IPS DF 6.9 (cell line): ENCODE measurements at places on chromosomes 7 and 10.

DNA sequence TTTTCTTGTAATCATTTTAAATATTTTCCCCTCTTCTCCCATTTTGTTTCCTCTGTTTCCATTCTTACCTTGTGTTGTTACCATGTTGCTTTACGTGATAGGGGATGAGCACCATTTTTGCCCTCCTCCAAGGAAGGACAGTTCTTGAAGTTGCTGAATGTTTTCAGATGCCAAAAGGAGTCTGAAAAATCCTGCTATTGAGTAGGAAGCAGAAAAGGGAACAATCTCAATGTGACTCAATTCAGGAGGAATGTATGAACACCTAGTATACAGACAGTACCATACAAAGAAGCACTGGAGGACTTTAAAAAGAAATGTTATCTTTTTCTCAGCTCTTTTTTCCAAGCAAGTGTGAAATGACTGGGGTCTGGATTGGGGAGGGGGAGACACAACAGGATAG is 5.1 kb upstream of the NAMPT start:
- no peak overlapping the region for H3K27ac ChIP-seq
- no peak overlapping the region for H3K4me3 ChIP-seq
- H3K27me3 ChIP-seq, result no peaks in the 10 kb centered on the region
- H3K4me1 ChIP-seq, result no peaks in the 10 kb centered on the region
- H3K36me3 ChIP-seq, result no peaks in the 10 kb centered on the region

DNA sequence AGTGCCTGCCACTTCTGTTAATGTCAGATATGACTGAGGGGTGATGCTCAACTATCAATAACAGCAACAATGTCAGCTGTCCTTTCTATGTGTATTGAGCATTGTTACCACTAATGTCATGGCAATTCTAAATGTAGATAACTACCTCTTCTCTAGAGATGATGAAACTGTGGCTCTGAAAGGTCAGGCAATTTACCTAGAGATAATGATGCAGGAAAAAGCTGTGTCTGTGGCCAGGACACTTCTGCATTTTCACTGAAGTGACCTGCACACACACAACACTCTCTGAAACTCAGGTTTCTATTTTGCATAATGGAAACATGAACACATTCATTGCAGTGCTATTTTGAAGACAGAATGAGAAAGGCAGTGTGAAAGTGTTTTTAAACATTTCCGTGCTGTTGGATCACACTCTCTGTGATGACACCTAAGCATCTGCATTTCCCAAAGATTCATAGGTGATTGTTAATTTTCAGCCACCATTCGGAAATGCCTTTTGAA is 148.2 kb downstream of the KCND2 start:
- no peak overlapping the region for H3K4me3 ChIP-seq
- no peak overlapping the region for H3K27ac ChIP-seq
- no peaks in the 10 kb centered on the region for H3K27me3 ChIP-seq
- peaks cover 1% of the 10 kb centered on the region; the same call in 1 of the 2 replicates for H3K4me1 ChIP-seq

DNA sequence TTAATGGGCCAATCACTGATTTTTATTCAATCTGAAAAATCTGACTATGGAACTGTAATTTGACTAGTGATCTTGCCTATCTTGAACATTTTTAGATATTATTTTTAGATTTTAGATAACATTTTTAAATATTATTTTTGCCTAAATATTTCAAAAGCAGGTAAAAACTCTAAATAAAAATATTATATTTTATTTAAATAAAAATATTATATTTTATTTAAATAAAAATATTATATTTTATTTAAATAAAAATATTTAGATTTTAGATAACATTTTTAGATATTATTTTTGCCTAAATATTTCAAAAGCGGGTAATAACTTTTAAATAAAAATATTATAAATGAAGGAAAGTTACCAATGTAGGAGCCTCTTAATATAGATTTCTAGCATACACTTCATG is 187.8 kb downstream of the PHF14 start:
- no peaks in the 10 kb centered on the region for H3K36me3 ChIP-seq
- H3K4me1 ChIP-seq, result no peaks in the 10 kb centered on the region
- no peak overlapping the region for H3K27ac ChIP-seq
- no peak overlapping the region for H3K4me3 ChIP-seq
- DNase-seq, result no peak

DNA sequence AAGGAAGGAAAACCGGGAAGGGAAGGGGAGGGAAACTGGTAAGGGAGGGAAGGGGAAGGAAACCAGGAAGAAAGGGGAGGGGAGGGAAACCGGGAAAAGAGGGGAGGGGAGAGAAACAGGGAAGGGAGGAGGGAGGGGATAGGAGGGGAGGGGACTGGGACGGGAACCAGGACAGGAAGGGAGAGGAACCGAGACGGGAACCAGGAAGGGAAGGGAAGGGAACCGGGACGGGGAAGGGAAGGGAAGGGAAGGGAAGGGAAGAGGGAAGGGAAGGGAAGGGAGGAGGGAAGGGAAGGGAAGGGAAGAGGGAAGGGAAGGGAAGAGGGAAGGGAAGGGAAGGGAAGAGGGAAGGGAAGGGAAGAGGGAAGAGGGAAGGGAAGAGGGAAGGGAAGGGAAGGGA is 13.6 kb downstream of the C10orf67 start:
- no peak for DNase-seq
- H3K4me3 ChIP-seq, result no peak overlapping the region
- H3K27me3 ChIP-seq, result no peaks in the 10 kb centered on the region
- no peaks in the 10 kb centered on the region for H3K4me1 ChIP-seq
- H3K27ac ChIP-seq, result no peak overlapping the region

DNA sequence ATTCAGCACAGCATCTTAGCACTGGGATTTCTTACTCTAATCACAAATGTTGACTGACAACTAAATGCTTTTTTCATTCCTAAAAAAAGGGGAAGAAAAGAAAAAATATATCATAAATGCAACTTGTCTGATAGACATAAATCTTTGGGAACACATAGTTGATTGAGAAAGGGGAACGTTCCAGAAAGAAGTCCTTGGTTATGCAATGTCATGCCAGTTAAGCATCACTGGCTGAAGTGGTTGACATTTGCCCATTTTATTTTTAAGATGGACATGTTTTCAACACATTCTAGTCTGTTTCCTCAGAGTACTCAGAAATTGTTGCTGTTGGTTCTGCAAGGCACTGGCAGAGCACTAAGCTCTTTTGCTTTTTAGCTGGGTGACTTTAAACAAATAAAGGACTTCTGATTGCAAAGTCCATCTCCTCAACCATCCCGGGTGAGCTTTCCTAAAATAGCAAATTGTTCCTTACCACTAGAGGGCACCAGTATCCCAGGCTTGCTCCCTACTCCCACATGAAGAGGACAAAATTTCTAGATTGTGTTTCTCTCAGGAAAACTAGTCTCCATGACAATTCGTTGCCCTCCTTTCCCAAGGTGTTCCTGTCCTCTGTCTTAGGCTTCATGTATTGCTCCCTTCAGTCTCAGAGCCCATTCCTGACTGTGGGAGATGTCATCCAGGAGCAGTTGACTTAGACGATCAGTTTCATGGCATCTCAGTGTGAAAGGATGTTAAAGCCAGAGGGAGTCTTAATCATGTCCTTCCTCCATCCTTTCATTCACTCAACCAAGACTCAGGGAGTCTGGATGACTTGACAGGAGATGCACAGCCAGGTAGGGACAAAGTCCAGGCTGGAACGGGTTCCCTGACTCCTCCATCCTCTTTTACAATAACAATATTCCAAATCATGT is 23.9 kb downstream of the OPALIN start:
- H3K27ac ChIP-seq, result no peak overlapping the region
- DNase-seq, result no peak
- H3K27me3 ChIP-seq, result no peaks in the 10 kb centered on the region

DNA sequence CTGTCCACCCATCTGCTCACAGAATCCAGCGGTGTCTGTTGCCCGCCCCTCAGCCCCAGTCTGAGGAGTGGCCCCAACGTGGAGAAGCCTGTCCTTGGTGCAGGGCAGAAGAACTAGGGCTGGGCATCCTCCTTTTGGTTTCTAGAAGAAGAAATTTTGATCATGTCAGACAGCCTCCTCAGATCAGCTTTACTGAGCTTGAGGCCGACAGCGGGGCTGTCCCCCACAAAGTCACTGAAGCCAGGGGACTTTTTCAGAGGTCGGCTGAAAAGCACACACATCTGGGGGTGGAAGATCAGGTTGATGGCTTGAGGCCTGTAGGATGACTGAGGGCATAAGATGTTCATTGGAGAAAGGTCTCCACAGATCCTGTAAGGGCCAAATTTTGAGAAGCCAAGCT is 767.9 kb downstream of the GRID1 start:
- DNase-seq, result no peak
- H3K4me3 ChIP-seq, result no peak overlapping the region
- no peaks in the 10 kb centered on the region for H3K4me1 ChIP-seq

GRCh38 chr7:531777-532176 is 12.1 kb upstream of the PDGFA start:
- DNase-seq, result no peak
- H3K4me3 ChIP-seq, result no peak overlapping the region
- no peaks in the 10 kb centered on the region for H3K36me3 ChIP-seq
- H3K4me1 ChIP-seq, result no peaks in the 10 kb centered on the region
- H3K27ac ChIP-seq, result no peak overlapping the region

GRCh38 chr7:155621418-155621980 is 23.0 kb upstream of the RBM33 start:
- no peaks in the 10 kb centered on the region for H3K27me3 ChIP-seq
- no peaks in the 10 kb centered on the region for H3K36me3 ChIP-seq
- H3K27ac ChIP-seq, result no peak overlapping the region

DNA sequence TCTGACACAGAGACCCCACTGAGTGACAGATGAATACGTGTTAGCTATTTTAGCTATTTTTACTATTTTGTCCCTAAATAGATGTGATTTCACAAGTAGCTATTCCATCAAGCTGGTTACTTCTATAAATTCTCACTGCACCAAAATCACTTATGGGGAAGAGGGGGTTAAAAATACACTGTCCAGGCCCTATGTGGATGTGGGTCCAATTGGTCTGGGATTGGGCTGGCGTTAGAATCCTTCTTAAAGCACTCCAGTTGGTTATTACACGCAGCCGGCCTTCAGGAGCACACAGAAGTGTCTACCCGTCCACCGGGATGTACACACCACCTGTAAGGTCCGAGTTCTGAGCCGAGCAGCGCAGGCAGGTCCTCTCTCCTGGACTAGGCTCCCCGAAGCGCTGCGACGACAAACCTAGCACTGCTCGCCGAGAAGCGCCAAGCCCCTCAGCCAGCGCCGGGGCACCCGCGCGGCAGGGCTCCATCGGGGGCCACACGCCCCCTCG is 222.3 kb upstream of the MKLN1 start:
- H3K27me3 ChIP-seq, result no peaks in the 10 kb centered on the region
- H3K4me3 ChIP-seq, result peak overlapping the region; percentile 42; the same call in 1 of the 2 replicates
- no peak overlapping the region for H3K27ac ChIP-seq
- no peaks in the 10 kb centered on the region for H3K36me3 ChIP-seq

- H3K27me3 ChIP-seq, result no peaks in the 10 kb centered on the region
- no peaks in the 10 kb centered on the region for H3K36me3 ChIP-seq
- no peak overlapping the region for H3K27ac ChIP-seq
- H3K4me3 ChIP-seq, result no peak overlapping the region
- no peaks in the 10 kb centered on the region for H3K4me1 ChIP-seq
Observed at GRCh38 chr7:137421366-137421765, 77.8 kb upstream of the PTN start.

GRCh38 chr10:69222157-69223027 is 2.3 kb downstream of the HKDC1 start:
- DNase-seq, result peak; percentile 25
- no peaks in the 10 kb centered on the region for H3K36me3 ChIP-seq
- no peaks in the 10 kb centered on the region for H3K27me3 ChIP-seq
- peaks cover 4% of the 10 kb centered on the region; the same call in 1 of the 2 replicates for H3K4me1 ChIP-seq
- no peak overlapping the region for H3K27ac ChIP-seq

- no peak overlapping the region for H3K27ac ChIP-seq
- no peaks in the 10 kb centered on the region for H3K36me3 ChIP-seq
- no peak overlapping the region for H3K4me3 ChIP-seq
- no peaks in the 10 kb centered on the region for H3K4me1 ChIP-seq
Observed at GRCh38 chr10:115278294-115278693, 185.1 kb downstream of the ATRNL1 start.

DNA sequence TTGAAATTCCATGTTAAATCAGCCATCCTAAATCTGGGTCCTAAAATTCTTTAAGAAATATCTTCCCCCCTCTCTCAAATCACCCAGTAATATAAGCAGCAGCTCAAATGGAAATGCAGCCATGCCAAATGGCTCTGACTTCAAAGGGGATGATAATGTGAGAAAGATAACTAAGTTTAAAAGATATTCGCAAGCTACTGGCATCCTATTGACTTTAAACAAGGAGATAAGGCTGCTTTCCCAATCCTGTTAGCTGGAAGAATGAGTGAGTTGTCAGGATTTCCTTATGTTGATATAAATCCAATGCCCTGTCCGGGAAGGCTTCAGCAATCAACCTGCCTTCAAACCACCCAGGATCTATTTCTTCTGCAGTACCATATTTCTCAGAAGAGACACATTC is 172.0 kb downstream of the FANK1 start:
- H3K27me3 ChIP-seq, result no peaks in the 10 kb centered on the region; the same call in 1 of the 2 replicates
- no peaks in the 10 kb centered on the region for H3K36me3 ChIP-seq
- no peak for DNase-seq
- no peak overlapping the region for H3K27ac ChIP-seq

DNA sequence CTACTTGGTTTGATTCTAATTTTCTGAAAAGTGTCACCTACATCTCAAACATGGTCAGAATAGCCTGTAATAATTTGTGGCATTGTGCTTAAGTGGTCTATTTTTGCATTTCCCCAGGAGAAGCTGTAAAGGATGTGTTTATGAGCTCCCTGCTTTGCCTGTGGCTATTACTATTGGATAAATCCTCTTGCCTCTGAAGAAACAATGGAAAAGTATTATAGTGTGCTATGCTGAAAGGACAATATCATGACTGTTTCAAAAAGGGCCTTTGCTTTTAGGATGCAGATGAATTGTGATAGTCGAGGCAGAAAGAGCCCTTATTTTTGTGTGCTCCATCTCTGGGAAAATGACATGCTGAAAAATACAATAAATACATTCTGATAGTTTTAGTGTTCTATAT is 94.1 kb upstream of the ARMC3 start:
- no peak overlapping the region for H3K27ac ChIP-seq
- H3K36me3 ChIP-seq, result no peaks in the 10 kb centered on the region
- DNase-seq, result no peak
- H3K27me3 ChIP-seq, result no peaks in the 10 kb centered on the region

GRCh38 chr7:81611040-81611439 is 158.8 kb downstream of the HGF start:
- no peak overlapping the region for H3K27ac ChIP-seq
- H3K36me3 ChIP-seq, result no peaks in the 10 kb centered on the region
- no peak overlapping the region for H3K4me3 ChIP-seq
- DNase-seq, result no peak
- no peaks in the 10 kb centered on the region for H3K27me3 ChIP-seq

DNA sequence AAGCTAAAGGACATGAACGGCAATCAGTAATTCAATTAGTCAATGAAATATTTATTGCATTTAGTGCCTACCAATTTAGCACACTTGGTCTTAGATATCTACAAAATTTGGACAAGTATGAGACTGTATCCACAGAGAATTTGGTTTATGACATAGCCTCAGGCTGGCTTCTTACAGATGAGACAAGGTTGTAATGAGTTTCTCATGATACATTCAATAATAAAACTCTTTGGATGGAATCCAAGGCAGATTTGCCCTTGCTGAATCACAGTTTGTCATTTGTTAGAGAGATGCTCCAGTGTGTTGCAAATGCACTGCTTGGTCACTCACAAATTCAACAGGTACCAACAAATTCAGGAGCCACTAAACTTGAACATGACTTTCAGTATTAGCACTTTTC is 162.5 kb downstream of the GPR37 start:
- no peaks in the 10 kb centered on the region for H3K36me3 ChIP-seq
- no peak overlapping the region for H3K4me3 ChIP-seq
- DNase-seq, result no peak
- H3K4me1 ChIP-seq, result no peaks in the 10 kb centered on the region
- H3K27me3 ChIP-seq, result no peaks in the 10 kb centered on the region
- no peak overlapping the region for H3K27ac ChIP-seq
